ENCODE measurements at places on chromosomes 12 and 14.

DNA sequence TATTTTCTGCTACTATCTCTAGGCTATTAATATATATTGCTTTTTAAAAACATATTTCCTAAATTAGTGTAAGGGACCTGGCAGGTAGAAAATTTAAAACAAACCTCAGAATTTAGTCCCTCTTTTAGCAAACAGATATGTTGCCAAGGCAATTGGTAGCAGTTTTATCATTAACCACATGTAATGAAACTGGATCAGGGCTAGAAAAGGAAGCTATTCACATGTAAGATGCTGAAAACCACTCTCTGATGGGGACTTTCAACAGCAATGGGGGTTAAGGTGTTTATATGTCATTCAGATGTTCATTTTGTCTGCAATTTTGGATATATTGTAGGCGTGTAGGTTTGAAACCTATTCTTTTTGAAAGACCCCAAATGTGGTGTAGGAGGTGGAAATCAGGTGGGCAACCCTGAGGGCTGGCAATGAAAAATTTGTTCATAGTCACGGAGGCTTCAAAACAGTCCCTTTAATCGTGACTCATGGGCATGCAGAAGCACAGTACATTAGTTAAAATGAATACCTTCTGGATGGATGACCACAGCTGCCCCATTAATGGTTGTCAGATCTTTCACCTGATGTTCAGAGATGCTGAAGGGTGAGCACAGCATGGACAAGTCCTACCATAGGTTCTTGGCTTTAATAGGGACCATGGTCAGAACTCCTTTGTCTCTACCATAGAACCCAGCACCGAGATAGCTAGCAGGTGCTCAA lies 5.9 kb upstream of the PKP2 start:
- DNase-seq, result no peak

DNA sequence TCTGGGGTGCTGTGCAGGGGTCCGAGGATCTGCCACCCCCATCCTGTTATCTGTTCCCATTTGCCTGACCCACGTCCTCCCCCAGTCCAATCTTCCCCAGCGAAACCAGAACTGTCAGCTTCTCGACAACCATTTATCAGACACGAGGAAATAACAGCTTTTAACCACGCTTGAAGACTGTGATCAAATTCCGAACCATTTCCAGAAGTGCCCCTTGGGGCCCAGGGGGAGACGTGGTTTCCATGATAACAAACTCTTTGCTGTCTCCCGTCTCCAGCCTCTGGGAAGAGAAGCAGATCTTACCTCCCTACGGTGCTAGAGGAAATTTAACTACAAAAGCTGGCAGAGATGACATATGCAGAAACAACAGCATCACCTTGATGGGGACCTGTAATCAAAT lies 35.1 kb upstream of the SRRM4 start:
- no peak for DNase-seq

DNA sequence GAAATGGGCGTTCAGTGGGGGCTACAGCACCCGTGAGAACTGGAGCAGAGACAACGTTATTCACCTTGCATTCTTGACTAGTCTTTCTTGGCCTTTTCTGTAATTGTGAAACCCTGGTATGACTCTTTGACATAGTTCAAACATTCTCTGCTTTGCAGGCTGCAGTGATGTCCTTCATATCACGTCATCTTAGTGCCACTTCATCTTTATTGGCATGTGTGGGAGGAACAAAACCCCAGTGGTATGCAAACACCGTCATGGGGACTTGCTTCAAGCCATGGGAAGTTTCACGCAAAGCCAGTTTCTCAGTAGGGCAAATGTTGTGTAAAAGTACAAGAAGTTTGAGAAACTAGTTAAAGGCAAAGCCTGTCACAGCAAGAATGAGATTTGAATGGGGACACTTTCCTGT lies 20.2 kb upstream of the DUSP16 start:
- no peak for DNase-seq

DNA sequence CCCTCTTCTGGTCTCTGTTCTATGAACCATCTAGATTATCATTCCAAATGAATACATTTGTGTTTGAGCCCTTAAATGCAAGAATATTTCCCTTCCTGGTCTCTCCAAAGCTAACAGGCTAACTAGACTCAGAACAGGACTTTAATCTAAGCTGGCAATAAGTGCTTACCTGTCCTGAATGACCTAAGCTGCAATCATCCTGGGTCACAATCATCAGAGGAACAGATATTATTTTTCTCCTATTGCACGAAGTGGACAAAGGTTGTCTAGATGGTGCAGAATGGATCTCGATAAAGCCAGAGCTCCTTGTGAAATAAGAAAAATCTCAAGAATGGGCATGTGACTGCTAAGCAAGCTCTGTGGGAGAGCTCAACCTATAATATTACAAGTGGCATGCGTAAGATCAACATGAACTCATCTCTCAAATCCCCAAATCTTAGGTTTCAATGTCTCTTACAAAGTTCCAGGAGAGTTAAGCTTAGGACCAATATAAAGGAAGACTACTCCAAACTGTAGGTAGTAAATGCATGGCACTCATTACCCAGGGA lies 10.6 kb upstream of the NUMB start:
- no peak for DNase-seq

- DNase-seq, result no peak
These were observed 1.1 kb downstream of the IFNG start for GRCh38 chr12:68158432-68158831.

- no peak for DNase-seq
These were observed 191.7 kb downstream of the TMX1 start for GRCh38 chr14:51431741-51432140.

GRCh38 chr14:20455355-20456300 lies 602 bp downstream of the APEX1 start:
- no peak for DNase-seq

DNA sequence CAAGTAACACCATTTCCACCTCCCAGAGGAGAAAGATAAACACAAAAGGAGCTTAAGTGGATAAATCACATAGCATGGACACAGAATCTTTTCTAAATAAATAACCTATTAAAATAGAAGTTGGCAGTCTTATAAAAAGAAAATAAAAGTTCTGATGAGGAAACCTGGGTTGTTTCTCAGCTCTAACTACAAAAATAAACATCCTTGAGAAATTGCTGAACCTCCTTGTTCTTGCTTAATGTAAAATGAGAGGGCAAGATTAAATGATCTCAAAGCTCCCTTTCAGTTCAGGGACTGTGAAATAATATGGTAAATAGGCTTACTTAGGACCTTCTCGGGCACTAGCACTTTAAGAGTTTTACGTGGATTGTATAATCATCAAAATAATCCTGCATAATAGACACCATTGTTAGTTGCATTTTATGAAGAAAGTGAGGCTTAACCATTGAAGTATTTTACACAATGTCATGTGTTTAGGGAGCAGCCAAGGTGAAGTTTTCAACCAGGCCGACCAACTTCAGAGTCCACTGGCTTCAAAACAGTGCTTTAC lies 214.0 kb upstream of the NOVA1 start:
- no peak for DNase-seq

- no peak for DNase-seq
These were observed 48.1 kb upstream of the VASH1 start for GRCh38 chr14:76713121-76713520.

DNA sequence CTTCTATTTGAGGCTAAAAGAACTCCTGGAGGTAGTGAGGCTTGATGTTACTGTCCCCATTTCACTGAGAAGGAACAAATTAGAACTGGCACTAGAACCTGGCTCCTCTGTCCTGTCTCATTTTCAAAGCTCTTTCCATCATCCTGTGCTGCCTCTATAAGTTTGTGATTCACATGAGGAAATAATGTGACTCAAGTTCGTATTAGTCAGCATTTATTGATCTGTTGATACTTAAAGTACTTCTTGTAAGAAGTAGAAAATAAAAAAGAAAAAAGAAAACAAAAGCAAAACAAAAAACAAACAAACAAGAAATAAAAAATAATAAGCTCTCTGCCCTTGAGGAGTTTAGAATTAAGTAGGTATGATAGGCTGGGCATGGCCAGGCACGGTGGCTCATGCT lies 2.3 kb upstream of the ESPL1 start:
- no peak for DNase-seq

GRCh38 chr12:84375449-84376170 lies 537.0 kb downstream of the SLC6A15 start:
- no peak for DNase-seq

GRCh38 chr12:42854826-42855225 lies 265.3 kb upstream of the PRICKLE1 start:
- DNase-seq, result no peak

- DNase-seq, result no peak
These were observed 168.0 kb downstream of the EGLN3 start for GRCh38 chr14:33782923-33783322.

- DNase-seq, result no peak
These were observed 21.9 kb upstream of the SLC15A5 start for GRCh38 chr12:16299403-16299802.

- DNase-seq, result no peak
These were observed 1.0 kb upstream of the TESC start for GRCh38 chr12:117100251-117100650.

GRCh38 chr14:55814873-55815272 lies 234.9 kb downstream of the KTN1 start:
- no peak for DNase-seq

GRCh38 chr12:132954471-132955048 lies 1.5 kb downstream of the ZNF605 start:
- no peak for DNase-seq

- no peak for DNase-seq
These were observed 74.7 kb downstream of the PRORP start for GRCh38 chr14:35197015-35197414.

DNA sequence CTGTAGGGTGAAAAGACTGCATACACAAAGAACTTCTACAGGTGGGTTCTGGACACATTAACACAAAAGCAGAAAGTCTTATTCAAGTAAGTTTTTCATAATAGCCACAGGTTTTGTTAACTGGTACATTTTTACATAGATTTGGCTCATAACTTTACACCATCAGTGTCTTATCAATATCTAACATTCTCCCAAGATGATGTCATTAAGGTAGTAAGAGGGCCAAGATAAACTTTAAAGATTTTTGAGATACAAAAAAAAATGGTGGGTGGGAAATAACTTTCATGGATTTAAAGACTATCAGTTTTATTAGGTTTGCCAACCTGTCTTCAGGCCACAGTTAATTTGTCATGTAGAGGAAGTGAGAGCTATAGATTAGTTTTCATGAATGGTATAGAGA lies 1.7 kb downstream of the SUPT16H start:
- DNase-seq, result no peak

- peak; percentile 9 for DNase-seq
These were observed 34.4 kb upstream of the SYCP3 start for GRCh38 chr12:101773650-101774162.

DNA sequence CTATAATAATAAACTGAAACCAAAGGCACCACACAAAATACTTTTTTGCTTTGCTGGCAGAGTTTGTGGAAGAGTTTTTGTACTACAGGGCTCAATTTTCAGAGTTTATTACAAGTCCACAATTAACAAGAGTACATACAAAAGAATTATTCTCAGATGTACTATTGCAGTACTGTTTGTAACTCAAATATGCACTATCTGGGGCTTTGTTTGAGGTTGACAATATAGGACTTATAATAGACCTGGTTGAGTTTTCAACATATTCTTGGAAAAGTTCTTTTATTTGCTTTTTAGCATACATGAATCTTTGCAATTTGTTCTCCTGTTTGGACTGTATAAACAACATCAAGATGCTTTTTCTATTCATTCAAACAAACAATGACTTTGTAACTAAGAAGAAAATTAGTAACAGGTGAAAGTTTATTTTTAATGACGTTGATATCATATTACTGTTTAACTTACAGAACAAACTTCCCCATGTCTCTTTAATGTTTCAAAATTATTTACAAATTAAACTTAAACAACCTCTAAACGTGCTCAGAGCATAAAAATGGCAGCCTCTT lies 407.4 kb upstream of the PRICKLE1 start:
- no peak for DNase-seq

DNA sequence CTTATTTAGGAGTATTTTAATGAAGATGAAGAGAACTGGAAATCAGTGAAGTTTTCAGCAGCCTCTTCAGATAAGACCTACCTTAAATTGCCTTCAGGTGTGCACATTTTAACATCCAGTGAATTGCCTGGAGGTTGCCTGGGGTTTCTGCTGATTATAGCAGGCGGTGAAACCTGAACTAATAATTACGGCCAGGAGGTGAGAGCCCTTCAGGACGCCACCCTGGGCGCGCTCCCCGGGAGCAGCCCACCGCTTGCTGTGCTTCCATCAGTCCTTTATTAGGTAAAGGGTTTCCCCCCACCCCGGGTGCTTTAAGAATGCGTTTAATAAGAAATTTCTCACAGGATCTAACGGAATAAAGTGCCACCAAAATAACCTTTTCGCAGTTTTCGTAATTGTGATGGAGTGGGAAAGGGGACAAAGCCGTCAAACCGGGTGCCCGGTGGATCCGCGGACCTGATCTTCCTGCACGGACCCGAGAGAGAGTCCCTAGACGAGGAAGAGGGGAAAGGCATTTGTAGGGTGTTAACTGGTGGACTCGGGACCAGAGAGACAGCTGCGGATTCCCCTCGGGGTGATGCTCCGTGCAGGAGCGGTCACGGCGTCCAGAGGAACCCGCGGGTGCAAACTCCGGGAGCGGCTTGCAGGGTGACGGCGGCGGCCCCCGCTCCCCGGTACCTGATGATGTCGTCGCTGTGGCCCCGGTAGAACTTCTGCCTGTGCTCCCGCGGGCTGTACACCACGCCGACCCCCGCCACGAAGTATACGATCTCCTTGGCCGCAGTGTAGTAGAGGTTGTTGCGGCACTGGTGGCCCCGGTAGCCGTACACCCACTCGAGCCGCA lies 902 bp downstream of the EML5 start:
- DNase-seq, result no peak

DNA sequence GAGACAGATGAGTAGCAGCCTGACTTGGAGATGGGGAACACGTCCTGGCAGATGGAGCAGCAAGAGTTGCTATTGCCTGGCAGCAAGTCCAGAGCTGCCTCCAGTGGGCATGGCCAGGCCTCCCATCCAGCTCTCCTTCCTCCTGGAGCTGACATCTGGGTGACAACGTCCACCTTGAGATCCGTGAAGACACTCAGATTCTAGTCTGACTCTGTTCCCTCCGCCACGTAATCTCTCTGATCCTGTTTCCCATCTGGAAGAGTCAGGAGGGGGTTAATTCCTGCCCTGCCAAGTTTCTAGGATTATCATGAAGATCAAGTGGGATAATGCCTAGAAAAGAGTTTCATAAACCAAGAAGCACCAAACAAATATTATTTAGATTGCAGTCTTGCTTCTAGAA lies 65.3 kb upstream of the FAM181A start:
- DNase-seq, result no peak

DNA sequence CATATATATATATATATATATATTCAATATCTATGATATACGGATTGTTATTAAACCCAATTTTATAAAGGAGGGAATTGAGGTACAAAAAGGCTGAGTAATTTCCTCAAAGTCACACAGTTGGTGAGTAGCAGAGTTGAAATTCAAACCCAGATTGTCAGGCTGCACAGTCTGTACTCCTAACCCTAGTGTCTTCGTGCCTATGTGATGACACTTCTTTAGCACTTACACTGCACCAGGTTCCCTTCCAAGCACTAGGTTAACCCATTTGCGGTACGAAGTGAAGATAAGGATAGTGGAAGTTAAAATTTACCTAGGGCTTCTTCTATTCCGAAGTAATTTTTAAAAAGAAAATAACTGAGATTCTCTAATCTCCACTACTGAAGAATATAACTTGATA lies 125.1 kb upstream of the TSPAN8 start:
- DNase-seq, result no peak

- no peak for DNase-seq
These were observed 29.1 kb upstream of the SOS2 start for GRCh38 chr14:50260511-50260910.
